ENCODE measurements at places on chromosomes 3 and 15.

- no peaks in the 10 kb centered on the region for H3K27me3 ChIP-seq
- H3K27ac ChIP-seq = no peak overlapping the region
- H3K36me3 ChIP-seq = no peaks in the 10 kb centered on the region
- no peaks in the 10 kb centered on the region for H3K4me1 ChIP-seq
- DNase-seq = no peak
Measured at GRCh38 chr3:117692416-117692995, 982.9 kb downstream of the TUSC7 start.

- DNase-seq = no peak
- no peak overlapping the region for H3K27ac ChIP-seq
- no peak overlapping the region for H3K4me3 ChIP-seq
- no peaks in the 10 kb centered on the region for H3K36me3 ChIP-seq
- no peaks in the 10 kb centered on the region for H3K4me1 ChIP-seq
Measured at GRCh38 chr15:68382286-68383007, 49.5 kb downstream of the ITGA11 start.

- H3K27ac ChIP-seq = no peak overlapping the region
- no peak for DNase-seq
- H3K4me3 ChIP-seq = no peak overlapping the region
- peaks cover 8% of the 10 kb centered on the region for H3K4me1 ChIP-seq
Measured at GRCh38 chr15:99956820-99957641, 223.8 kb upstream of the LYSMD4 start.

GRCh38 chr3:112734736-112735350 lies 93.9 kb upstream of the CCDC80 start:
- H3K36me3 ChIP-seq = no peaks in the 10 kb centered on the region
- no peak overlapping the region for H3K4me3 ChIP-seq
- no peak for DNase-seq
- H3K27ac ChIP-seq = no peak overlapping the region

DNA sequence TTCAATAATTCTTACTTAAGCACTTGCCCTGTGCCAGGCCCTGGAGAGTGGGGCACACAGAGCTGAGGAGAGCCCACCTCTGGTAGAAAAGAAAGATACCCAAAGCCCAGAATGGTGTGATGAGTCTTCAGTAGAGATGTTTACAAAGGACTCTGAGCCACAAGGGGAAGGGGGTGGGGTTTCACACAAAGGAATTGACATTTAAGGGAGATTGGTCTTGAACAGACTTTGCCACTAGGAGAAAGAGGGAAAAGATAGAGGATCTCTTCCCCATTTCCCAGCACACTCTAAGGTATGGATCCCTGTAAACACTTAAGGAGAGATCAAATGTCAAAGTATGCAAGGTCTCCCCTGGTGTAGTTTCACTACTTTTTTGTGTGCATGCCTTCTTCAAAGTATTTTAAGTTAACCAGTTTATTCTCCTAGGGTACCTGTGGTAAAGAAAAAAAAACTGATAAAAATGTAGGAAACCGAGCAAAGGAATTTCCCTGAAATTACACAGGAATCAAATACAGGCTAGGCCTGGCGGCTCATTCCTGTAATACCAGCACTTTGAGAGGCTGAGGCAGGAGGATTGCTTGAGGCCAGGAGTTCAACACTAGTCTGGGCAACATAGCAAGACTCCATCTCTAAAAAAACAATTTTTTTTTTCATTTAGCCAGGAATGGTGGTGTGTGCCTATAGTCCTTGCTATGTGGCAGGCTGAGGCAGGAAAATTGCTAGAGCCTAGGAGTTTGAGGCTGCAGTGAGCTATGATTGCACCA lies 117.6 kb upstream of the SKOR1 start:
- H3K27ac ChIP-seq = no peak overlapping the region
- no peaks in the 10 kb centered on the region for H3K36me3 ChIP-seq
- H3K4me3 ChIP-seq = no peak overlapping the region
- H3K4me1 ChIP-seq = no peaks in the 10 kb centered on the region
- H3K27me3 ChIP-seq = no peaks in the 10 kb centered on the region
- DNase-seq = no peak

DNA sequence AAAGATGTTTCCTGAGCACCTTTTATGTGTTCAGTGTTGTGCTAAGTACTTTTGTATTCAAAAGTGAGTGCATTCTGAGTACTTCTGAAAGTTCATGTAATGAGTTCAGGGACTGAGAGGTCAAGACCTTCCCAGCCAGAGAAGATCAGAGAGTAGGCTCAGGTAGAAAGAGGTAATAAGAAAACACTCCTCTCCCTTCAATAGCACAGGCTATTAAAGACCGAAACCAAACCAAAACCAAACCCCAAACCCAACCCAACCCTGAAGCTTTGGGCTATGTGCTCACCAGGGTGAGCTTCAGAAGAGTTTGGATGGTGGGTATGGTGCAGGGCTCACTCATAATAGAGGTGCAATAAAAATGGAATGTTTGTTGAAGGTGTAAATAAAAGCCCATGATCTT lies 76.7 kb upstream of the FAM3D start:
- DNase-seq = no peak
- H3K27ac ChIP-seq = no peak overlapping the region
- no peaks in the 10 kb centered on the region for H3K27me3 ChIP-seq
- no peaks in the 10 kb centered on the region for H3K4me1 ChIP-seq

DNA sequence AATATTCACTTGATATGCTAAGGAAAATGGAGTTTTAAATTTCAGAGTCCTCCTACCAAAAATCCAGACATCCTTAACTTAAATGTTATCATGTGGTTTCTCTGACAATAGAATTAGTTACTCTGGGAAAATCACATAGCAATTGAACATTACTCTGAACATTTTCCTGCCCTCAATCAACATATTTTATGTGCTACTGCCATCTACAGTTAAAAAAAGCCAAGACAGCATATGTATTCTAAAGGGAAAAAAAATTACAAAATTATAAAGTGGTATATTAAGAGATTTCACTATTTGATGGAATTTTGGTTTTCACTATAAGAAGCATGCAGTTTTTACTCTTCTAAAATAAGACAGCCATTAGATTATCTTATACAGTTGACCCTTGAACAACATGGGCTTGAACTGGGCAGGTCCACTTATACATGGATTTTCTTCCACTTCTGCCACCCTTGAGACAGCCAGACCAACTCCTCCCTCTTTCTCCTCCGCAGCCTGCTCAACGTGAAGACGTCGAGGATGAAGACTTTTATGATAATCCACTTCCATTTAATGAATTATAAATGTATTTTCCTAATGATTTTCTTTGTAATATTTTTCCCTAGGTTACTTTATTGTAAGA lies 122.3 kb downstream of the ATP1B3 start:
- no peak overlapping the region for H3K4me3 ChIP-seq
- H3K27ac ChIP-seq = no peak overlapping the region
- H3K27me3 ChIP-seq = no peaks in the 10 kb centered on the region
- DNase-seq = no peak
- H3K36me3 ChIP-seq = no peaks in the 10 kb centered on the region

GRCh38 chr3:125552401-125552800 lies 32.4 kb upstream of the SNX4 start:
- no peaks in the 10 kb centered on the region for H3K36me3 ChIP-seq
- no peaks in the 10 kb centered on the region for H3K4me1 ChIP-seq
- no peak for DNase-seq
- H3K27ac ChIP-seq = no peak overlapping the region
- no peaks in the 10 kb centered on the region for H3K27me3 ChIP-seq
- no peak overlapping the region for H3K4me3 ChIP-seq

- no peak overlapping the region for H3K4me3 ChIP-seq
- no peak for DNase-seq
- H3K36me3 ChIP-seq = peaks cover 90% of the 10 kb centered on the region
- no peaks in the 10 kb centered on the region for H3K4me1 ChIP-seq
Measured at GRCh38 chr3:47102081-47102600, 61.8 kb downstream of the SETD2 start.

DNA sequence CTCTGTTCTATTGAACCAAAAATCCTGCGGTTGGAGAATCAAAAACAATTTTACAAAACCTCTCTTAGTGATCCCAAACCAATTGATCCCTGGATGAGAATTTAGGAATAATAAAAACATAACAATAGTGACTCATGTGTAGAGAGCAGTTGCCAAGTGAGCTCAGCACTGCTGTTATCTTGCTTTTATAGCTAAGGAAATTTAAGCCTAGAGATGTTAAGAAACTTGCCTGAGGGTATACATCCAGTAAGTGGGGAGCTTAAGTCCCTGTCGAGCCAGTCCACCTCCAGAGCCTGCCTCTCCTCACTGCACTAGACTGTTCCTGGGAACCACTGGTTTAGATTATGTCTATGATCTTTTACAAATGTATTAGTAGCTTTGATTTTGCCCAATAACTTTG lies 358.4 kb upstream of the LMCD1 start:
- H3K4me1 ChIP-seq = peaks cover 11% of the 10 kb centered on the region
- DNase-seq = no peak
- no peaks in the 10 kb centered on the region for H3K27me3 ChIP-seq
- no peak overlapping the region for H3K27ac ChIP-seq
- no peak overlapping the region for H3K4me3 ChIP-seq

- no peaks in the 10 kb centered on the region for H3K36me3 ChIP-seq
- peaks cover 7% of the 10 kb centered on the region for H3K4me1 ChIP-seq
- no peak for DNase-seq
- H3K27ac ChIP-seq = no peak overlapping the region
- no peak overlapping the region for H3K4me3 ChIP-seq
Measured at GRCh38 chr3:122915300-122916055, 112.1 kb downstream of the SEMA5B start.

DNA sequence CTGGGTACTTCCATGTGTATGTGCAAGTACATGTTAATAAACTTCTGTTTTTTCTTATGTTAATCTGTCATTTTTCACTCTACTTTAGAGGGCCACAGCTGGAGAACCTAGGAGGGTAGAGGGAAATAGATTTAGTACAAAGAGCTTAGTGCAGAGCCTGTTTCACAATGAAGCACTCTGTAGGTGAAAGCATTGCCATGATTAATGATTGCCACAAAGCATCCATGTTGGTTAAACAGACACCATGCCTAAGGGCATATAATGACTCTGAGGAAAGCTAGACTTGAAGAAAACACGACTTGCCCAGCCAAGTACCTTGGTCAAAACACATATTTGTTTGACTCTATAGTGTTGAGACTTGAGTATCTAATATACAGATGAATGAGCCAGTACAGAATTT lies 338.4 kb downstream of the FHIT start:
- H3K4me1 ChIP-seq = peaks cover 33% of the 10 kb centered on the region
- H3K27me3 ChIP-seq = no peaks in the 10 kb centered on the region
- H3K36me3 ChIP-seq = no peaks in the 10 kb centered on the region
- no peak for DNase-seq
- H3K4me3 ChIP-seq = no peak overlapping the region

DNA sequence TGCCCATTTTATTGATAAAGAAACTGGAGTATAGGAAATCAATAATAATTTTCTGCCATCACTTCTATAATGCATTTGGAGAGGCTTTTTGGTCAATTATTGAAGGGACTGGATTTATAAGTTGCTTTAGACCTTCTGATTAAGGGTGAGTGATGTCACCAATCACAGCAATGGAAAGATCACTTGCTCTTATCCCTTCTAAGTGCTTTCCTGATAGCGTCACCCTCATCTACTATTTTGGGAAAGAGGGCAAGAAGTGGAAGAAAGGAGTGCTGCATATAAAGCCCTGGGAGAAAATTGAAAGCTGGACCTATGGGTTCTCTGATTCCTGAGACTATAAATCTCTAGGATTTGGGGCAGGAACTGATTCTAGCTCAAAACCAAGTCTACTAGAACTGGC lies 771.3 kb downstream of the AGBL1 start:
- H3K27ac ChIP-seq = no peak overlapping the region
- H3K4me1 ChIP-seq = no peaks in the 10 kb centered on the region
- H3K4me3 ChIP-seq = no peak overlapping the region
- no peaks in the 10 kb centered on the region for H3K36me3 ChIP-seq
- no peaks in the 10 kb centered on the region for H3K27me3 ChIP-seq
